Stimulated activated CD8-positive, alpha-beta memory T cell treated with anti-CD3 and anti-CD28 coated beads, Interleukin-4, amount 100 ng/mL, for 4 hours (primary cell): ENCODE measurements at places on chromosomes 7 and 10.

GRCh38 chr10:26367771-26368170, 70.4 kb upstream of the APBB1IP start:
- no peak for DNase-seq

DNA sequence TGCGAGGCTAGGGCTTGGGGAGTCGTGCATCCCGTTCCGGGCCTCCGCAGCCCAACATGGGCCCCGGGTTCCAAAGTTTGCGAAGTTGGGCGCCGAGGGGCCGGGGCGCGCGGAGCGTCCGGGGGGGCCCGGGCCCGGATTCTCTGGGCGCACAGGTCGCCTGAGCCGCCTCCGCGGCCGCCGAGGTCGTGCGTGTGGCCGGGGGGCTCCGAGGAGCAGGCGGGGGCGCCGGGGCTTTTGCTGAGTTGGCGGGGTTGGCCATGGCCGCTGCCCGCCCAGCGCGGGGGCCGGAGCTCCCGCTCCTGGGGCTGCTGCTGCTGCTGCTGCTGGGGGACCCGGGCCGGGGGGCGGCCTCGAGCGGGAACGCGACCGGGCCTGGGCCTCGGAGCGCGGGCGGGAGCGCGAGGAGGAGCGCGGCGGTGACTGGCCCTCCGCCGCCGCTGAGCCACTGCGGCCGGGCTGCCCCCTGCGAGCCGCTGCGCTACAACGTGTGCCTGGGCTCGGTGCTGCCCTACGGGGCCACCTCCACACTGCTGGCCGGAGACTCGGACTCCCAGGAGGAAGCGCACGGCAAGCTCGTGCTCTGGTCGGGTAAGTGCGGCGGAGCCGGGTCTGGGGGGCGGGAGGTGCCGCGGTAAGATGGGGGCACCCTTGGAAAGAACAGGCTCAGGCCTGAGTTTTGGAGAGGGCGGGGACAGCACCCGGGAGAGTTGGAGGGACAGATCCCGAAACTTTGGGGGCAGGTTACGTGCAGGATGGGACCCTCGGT, 643 bp downstream of the SMO start:
- DNase-seq, result no peak

- DNase-seq, result no peak
Observed at GRCh38 chr7:90176195-90176594, 21.9 kb downstream of the STEAP1 start.

DNA sequence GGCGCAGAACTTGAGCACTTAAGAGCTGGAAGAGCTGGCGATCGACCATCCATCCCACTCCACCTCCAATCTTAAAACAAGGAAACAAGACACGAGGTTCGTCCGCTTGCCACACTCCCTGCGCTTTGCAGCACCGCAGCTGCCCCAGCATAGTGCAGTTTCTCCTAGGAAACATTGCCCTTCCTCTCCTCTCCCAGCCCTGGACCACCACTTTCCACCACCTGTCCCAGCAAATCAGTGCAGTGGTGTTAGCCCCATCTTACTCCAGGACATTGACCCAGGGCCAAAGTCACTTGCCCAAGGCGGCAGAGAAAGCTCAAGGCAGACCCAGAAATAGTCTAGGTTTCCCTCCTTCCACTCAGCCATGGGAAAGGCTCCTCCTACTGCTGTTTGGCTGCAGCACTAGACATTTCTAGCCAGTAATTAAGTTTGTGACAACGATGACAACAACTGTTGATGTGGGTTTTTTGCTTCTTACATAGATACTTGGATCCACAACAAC, 1.5 kb upstream of the PARD3 start:
- no peak for DNase-seq

DNA sequence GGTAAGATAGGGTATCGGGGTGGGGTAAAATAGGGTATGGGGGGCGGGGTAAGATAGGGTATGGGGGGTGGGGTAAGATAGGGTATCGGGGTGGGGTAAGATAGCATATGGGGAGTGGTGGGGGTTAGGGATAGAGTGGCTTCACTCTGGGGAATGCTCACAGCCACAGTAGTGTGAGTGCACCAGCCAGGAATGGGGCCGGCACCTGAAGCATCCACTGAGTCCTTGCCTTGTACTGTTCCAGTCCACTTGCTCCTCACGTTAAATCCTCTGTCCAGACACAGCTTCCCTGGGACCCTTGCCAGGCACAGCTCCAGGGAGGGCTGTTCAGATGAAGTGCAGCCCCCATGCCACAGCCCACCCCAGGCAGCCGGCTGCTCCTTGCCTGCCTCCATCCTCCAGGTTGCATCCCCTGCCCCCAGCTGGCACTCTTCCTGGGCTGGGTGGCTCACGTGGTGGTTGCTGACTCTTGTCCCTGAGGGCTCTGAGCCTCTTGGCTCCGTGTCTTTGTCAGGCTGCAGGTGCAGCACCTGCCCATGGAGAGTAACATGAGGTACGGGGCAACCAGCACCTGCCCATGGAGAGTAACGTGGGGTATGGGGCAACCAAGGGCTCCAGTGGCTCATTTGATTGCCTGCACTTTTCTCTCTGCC, 268.4 kb downstream of the TCERG1L start:
- no peak for DNase-seq

DNA sequence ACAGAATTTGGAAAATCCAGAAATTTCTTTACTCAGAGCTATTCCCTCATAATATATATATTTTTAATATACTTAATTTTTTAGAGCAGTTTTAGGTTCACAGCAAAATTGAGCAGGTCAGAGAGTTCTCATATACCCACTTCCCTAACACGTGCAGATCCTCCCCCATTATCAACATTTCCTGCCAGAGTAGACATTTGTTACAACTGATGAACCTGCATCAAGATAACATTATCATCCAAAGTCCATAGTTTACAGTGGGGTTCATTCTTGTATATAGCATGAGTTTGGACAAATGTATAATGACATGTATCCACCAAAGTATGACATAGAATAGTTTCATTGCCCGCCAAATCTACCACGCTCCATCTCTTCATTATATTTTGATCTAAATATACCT, 170.0 kb downstream of the PTEN start:
- no peak for DNase-seq

DNA sequence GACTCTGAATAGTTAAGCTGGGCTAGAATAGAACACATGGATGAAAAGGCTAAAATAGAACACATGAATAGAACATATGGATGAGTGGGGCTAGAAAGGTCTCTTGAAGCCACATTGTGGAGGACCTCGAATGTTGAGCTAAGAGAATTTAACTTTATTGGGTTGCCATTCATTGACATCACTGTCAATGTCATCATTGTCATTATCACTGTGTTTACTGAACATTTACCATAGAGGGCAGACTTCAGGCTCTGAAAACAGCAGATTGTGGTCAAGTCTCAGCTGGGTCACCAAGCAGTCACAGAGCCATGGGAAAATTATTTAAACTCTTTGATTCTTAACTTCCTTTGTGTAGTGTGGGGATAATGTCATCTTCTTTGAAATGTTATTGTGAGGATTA, 80.4 kb downstream of the WDFY4 start:
- no peak for DNase-seq

DNA sequence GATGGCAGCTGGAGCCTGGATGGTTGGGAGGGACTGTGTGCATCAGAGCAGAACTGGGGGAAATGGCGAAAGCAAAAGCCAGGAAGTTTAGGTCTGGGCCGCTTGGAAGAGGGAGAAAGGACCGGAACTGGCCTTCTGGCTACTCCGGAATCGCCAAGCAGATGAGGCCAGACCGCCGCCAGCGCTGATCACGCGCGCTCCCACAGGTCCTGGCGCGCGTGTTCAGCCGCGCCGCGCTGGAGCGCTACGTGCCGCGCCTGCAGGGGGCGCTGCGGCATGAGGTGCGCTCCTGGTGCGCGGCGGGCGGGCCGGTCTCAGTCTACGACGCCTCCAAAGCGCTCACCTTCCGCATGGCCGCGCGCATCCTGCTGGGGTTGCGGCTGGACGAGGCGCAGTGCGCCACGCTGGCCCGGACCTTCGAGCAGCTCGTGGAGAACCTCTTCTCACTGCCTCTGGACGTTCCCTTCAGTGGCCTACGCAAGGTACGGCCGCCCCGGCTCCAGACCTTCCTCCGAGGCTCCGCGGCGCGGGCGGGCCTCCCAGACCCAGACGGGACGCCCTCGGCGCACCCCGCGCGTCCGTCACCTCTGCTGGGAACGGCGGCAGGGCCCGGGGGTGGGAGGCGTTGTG, 2.0 kb downstream of the CYP26C1 start:
- DNase-seq, result no peak
